ENCODE measurements at places on chromosomes 13 and 19.

DNA sequence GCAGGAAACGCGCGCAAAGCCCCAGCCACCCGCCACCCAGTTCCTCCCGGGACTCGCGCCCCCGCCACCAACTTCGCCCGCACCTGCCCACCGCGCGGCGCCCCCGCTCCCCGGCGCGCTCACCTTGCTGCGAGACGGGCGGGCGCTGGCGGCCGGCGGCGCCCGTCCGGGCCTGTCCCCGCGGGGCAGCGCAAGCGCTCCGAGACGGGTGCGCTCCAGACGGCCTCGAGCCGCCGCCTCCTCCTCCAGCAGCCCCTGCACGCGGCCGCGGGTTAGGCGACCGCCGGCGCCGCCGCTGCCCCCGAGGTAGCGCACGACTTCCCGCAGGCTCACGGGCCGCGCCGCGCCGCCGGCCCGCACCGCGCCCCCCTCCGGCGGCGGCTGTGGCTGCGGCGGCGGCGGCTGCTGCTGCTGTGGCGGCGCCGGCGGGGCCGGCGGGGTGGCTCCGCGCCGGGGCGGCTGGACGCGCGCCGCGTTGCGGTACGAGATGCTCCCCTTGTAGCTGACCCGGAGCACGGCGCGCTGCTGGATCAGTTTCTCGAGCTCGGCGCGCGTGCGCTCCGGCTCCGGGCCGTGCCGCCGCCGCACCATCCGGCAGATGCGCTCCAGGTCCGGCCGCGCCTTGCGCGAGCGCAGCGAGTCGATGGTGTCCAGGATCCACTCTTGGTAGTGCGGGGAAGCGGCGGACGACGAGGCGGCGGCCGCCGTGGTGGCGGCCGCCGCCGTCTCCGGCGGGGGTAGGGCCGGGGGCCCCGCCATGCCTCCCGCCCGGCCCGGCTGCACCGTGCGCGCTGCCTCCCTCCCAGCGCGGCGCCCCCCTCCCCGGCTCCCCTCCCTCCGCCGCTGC is 666 bp downstream of the SAMD1 start:
- DNase-seq, result peak; percentile 64

- no peak for DNase-seq
Measured at GRCh38 chr13:111347438-111347837, 27.0 kb downstream of the TEX29 start.

DNA sequence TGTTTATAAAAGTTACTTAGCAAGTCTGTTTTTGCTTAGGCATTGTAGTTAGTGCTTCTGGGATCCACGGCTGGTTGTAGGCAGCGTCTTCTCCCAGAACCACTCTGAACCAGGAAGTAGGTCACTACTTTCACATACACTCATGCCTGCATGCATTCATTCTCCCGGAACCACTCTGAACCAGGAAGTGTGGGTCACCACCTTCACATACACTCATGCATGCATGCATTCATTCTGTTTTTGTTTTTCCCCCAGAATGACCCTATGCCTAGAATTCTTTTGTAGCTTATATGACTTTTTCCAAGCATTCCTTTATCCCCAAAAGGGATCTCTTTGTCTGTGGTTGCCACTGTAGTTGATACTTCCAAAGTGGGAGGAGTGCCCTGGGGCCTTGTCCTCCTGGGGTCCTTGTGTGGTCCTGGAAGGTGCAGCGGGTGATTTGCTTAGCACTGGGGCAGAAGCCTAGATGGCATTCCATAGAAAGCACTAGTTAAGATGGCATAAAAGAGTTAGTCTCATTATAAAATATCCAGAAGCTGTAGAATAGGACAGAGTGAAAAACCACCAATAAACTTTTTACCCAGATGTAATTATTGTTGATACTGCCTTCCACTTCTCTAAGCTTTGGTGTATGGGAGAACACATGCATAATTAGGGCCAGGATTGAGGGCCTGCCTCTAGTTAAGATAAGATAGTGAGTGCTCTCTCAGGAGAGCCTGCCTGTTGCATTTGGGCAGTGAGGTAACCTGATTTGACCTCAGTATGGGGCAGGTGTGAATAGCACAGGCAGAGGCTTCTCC is 68.6 kb upstream of the TEX29 start:
- no peak for DNase-seq

GRCh38 chr13:29454931-29455481 is 140.5 kb downstream of the SLC7A1 start:
- peak; percentile 25 for DNase-seq

- peak; percentile 39 for DNase-seq
Measured at GRCh38 chr19:47157431-47158321, 27.0 kb downstream of the SAE1 start.

DNA sequence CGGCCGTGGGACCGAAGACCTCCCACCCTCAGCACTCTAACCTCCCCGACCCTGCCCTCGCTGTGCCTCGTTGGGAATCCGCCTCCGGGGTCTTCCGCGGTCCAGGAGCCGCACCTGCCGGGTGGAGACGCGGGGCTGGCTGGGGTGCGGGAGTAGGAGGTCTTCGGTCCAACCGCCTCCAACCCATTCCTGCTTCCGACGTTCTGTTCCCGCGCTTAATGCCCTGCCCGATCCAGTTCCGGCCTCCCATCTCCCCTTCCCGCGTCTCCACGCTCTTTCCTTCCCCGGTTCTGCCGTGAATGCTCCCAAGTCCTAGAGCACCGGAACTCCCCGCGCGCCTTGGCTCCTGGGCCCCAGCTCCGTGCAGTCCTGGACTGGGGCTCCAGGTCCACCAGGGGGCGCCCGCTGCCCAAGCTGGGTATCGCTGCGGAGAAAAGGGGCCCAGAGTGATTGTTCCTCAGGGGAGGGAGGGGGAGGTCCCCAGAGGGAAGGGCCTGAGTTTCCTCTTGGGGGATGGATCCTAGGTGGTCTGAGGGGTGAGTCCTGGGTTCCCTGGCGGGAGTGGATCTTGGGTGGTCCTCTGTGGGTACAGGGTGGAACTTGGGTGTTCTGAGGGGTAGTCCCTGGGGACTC is 14.1 kb upstream of the TNFSF9 start:
- DNase-seq, result peak; percentile 98

DNA sequence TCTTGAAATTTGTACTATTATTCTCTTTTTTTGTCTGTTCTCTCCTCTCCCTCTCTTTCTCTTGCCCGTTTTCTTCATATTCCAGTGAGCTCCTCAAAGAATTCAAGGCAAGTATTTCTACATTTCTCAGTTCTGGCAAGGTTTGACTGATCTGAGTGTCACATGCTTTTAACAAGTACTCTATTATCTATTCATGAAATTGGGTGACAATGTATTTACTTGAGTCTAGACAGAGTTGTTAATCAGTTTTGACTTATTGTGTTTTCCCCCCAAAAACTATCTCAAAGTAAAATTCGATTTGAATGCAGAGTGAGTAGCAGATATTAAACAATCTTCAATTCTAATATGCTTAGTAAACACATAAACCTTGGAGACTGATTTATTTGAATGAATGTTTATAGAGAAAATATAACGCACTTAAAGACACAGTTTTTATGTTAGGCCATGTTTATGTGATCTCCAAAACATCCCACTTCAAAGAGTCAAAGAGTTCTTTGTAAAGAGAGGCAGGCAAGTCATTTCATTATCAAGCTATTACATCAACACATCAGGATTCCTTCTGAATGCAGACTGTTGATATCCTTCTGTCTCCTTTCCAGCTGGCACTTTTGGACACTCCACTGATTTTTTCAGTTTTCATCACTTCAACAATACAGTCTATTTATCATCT is 166.6 kb downstream of the SLITRK6 start:
- DNase-seq, result no peak

GRCh38 chr13:78054157-78054556 is 135.5 kb upstream of the EDNRB start:
- DNase-seq, result no peak

- DNase-seq, result no peak
Measured at GRCh38 chr13:37934339-37935191, 65.0 kb upstream of the TRPC4 start.

DNA sequence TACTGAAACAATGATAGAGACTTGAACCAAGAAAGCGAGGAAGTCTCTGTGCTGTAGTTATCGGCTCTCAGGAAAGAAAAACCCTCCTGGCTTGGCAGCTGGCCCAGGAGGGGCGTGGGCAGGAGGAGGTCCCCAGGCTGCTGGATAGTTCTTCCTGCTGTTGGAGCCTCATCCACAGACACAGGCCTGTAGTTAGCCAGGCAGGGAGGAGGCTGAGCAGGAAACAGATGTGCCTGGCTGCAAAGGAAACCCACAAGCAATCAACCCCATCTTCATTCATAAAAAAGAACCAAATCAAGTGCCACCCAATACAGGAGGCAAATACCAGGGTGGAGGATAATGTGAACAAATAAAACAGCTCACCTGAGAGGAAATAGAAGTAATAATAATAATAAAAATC is 86.2 kb downstream of the IRS2 start:
- DNase-seq, result no peak

DNA sequence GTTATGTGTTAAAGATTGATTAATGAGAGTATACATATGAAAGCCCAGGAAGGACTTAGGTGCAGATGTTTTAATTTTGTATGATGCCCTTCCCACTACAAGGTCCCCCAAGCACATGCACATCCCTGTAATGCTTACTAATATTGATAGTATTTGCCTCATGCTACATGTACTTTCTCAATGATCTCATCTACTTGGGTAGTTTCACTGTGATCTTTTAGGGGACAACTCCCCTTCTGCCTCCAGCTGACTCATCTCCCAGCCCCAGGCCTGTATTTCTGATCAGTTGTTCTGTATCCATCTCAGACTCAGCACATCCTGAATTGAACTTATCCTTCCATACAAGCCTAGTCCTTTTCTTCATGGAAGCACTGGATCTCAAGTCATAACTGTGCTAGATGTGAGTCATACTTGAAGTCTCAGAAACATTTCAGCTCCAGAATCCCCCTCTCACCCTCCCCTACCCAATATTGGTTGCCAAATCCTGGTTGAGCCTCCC is 49.4 kb upstream of the INTS6 start:
- DNase-seq, result peak; percentile 51

- DNase-seq, result no peak
Measured at GRCh38 chr19:46725036-46725820, 8.3 kb upstream of the PRKD2 start.

- DNase-seq, result peak; percentile 50
Measured at GRCh38 chr19:2266183-2266993, 10.2 kb upstream of the JSRP1 start.

DNA sequence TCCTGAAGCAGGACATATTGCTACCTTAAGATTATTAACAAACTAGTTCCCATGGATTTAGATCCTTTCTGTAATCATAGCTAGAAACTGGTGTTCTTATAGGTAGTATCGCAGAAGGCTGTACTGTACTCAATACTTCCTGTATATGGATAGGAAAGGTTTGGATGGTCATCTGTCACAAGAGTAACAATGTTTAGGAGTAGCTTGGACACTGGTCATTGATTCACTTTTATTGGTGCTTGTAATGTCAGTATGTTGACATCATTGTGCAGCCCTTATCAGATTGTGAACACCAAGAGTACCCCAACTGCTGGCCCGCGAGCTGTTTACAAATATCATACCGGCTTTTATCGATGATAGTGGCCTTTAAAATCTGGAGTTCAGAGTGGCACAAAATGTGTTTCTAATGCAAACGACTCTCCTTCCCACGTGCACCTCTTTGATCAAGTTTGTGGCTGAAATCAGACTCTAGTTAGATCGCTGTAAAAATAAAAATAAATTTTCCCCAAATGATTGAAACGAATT is 605 bp upstream of the CDK8 start:
- no peak for DNase-seq

- no peak for DNase-seq
Measured at GRCh38 chr19:33358408-33358807, 15.1 kb upstream of the CEBPG start.

- no peak for DNase-seq
Measured at GRCh38 chr19:5098646-5099045, 129.7 kb downstream of the KDM4B start.

DNA sequence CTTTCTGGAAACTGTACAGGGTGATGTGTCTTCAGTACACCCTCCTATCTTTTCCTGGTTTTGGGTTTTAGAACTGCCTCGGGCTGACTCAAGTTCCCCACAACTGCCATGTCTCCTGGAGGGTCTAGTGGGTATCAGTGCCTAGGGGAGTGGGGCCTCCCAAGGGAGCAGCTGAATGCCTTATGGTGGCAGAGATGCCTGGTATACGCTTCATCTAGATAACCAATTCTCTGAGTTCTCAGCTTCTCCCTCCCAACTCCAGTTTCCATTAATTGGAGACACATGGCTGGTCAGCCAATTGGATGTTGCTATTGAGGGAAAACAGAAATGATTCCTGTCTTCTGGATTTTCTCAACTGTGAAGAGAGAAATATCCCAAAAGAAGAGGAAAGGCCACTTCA is 12.8 kb downstream of the ZNF439 start:
- no peak for DNase-seq

DNA sequence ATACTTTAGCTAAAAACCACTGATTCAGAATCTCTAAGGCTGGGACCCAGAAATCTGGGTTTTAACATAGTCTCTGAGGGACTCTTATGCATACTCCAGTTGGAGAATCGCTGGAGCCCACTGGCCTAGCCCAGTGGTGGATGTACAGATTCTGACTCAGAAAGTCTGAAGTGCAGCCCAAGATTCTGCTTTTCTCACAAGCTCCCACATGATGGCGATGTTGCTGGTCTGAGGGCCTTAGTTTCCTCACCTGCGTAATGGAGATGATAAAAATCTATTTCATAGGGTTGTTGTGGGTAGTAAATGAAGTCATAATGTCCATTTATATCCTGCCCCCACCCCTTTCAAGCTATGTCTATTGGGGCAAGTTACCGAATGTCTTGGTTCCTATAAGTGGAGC is 7.7 kb upstream of the CDADC1 start:
- peak; percentile 54 for DNase-seq

DNA sequence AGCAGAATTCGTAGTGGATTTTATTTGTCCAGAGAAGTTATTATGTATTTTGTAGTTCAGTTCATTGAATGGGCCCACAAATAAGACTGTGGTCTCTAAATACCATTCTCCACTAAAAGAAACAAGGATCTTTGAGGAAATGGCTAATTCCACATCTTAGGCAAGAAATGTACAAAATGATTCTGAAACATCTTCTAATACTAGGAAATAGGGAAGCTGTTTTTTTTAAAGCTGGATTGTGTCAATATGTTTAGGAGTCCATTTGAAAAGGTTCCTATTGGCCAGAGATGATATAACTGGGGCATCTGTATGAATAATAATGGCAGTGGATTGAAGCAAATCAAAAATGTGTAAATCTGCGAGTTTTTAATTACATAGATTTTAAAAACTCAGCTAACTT is 88.5 kb upstream of the SIAH3 start:
- DNase-seq, result no peak

DNA sequence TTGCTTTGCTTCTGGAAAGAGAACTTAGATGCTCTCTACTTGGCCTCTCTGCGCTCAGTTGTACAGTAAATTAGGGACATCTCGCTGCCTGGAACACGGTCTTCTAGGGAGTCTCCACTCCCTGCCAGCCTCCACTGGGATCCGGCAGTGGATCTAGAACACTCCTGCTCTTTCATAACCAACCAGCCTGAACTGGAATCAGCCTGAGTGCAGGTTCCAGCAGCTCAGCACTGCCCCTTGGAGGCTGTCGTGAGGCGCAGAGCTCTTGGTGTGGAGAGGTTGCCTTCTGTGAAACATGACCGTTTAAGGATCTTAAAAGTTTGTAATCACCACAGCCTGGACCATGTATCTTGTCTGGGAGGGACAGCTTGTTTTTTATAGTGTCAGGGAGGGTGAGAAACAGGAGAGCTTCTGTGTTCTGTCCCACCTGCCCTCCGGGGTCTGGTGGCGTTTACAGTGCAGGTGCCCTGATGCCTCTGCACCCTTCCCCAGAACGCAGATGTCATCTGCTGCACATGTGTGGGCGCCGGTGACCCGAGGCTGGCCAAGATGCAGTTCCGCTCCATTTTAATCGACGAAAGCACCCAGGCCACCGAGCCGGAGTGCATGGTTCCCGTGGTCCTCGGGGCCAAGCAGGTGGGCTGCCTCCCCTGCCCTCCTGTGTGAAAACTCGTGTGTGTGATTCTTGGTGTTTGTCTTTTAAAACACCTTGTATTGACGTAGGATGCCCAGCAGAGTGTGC is 24.8 kb downstream of the UPF1 start:
- DNase-seq, result no peak
